ENCODE measurements at places on chromosomes 13 and 19.

DNA sequence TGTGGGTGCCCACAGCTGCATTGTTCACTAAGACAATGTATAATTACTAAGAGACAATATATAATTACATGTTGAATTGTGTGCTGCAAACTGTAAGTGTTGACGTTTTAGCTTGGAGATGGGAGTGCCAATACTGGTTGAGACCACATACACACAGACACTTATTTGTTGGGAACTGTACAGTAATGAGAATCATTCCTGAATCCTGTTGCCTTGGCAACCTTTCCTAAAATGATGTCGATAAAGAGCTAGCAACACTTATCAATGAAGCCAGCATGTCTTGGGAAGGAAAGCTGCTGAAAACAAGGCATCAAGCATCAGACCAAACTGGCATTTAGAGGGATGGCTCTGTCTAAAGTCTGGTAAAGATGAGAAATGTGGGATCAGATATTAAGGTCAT, 51.3 kb downstream of the PCDH8 start:
- DNase-seq = no peak

DNA sequence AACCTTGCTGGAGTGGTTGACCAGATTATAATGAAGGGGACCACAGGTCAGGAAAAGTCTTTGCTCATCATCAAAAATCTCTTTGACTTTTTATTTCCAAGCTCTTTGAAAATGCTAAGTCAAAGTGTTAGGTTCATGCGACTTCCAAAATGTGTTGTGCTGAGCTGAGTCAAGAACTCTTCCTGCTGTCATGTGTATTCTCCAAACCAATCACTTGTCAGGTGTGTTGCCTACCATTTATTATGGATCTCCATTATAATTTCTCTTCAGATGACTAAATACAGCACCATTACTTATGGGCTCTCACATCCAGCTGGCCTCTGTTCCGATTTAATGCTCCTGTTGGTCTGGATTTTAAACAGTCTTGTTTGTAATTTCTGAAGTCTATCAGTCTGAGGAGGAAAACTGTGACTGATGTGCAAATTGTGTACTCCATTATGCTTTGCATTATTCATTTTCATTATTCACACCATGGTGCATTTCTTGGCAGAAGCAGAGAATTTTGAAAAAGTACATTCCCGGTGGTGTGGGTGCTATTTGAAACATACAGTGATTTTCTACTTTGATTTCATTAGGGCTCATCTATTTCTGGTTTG, 562.5 kb downstream of the LMO7 start:
- no peak for DNase-seq

DNA sequence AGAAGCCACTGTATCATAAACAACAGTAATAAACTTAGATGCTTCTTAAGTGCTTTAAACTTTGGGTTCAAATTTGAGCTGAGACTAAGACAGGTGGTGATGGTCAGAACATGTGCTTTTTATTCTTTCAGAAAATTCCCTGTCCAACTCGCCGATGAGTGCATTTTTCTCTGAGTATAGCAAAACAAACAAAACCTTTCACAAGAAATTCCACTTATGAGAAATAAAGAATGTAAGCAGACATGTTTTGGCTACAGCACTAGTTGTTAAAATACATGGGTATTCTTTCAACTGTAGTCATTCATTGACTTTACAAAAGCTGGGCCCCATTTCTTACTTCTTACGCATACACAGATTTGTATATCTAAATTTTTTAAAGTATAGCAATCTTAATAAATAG, 125.6 kb downstream of the SPRY2 start:
- no peak for DNase-seq

DNA sequence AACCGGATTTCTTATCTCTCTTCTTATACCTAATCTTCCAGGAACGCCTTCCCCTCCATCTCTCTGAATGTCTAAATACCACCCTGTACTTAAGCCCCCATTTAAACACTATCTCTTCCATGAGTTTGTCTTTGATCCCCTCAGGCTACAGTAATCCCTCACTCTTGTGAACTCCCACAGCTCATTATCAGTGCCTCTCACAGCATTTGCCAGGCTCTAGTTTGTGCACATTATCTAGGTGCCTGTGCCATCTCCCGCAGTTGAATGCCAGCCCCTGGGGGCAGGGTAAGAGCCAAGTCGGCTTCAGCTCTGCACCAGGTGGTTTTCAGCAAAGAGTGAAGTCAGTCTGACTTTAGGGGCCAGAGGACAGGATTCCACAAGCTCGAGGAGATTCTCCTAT, 71.4 kb downstream of the FREM2 start:
- DNase-seq = no peak

DNA sequence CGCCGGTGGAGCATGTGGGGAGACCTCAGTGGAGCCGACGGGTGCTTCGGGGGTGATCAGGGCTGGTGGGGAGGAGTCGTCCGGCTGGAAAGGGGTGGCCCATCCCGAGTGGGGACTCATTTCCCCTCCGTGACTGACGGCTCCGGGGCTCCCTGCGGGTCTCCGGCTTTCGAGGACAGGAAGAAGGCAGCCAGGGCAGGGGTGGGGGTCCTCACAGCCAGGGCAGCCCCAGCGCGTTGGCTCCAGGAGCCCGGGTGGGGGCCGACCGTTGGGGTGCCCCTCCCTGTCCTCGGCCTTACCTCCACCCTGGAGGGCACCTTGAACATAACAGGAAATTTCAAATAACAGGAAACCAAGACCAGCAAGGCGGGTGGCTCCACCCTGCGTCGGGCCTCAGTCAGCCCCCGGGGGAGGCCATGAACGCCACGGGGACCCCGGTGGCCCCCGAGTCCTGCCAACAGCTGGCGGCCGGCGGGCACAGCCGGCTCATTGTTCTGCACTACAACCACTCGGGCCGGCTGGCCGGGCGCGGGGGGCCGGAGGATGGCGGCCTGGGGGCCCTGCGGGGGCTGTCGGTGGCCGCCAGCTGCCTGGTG, at the start of gene S1PR4:
Gene S1PR4 (plus strand): TSS at position 393 of the 596 bp plus-strand sequence. CDS start 24 bp downstream, at position 417.
- DNase-seq = peak; percentile 47

DNA sequence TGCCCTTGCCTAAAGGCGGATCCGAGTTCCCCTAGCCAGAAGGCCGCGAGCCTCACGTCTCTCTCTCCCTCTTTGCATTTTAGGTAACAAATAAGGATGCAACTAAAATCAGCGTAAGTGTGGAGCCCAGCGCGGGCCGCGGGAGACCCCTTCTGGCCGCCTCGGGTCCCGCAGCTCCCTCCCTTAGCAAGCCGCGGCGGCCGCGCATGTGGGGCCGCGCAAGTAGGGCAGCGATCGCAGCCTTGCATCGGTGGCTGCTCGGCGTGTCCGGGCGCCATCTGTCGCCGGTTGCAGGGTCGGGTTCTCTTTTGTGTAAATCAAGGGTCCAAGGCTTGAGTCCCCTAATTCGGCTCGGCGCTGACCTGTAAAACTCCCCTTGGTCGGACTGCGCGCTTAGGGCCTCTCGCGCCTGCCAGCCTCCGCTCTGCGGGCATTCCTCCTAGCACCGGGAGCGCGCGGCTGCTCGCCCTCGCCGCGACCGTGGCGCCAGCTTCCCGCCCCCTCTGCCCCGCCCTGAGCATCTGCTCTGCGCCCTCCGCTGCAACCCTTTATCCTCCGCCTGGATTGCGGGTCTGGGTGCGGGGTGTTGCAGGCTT, 2.7 kb downstream of the VSTM2B start:
- peak; percentile 16 for DNase-seq

- no peak for DNase-seq
Observed at GRCh38 chr13:110318920-110319319, 11.8 kb downstream of the COL4A2 start.

- no peak for DNase-seq
Observed at GRCh38 chr13:54029720-54030119, 1001.1 kb downstream of the OLFM4 start.

- no peak for DNase-seq
Observed at GRCh38 chr19:50465986-50466705, 10.2 kb upstream of the EMC10 start.

GRCh38 chr19:10419200-10419645, 1.1 kb upstream of the PDE4A start:
- DNase-seq = no peak

GRCh38 chr19:58196901-58197616, 14.2 kb downstream of the ZNF274 start:
- no peak for DNase-seq

GRCh38 chr19:48631225-48631624, 6.0 kb downstream of the DBP start:
- DNase-seq = no peak

DNA sequence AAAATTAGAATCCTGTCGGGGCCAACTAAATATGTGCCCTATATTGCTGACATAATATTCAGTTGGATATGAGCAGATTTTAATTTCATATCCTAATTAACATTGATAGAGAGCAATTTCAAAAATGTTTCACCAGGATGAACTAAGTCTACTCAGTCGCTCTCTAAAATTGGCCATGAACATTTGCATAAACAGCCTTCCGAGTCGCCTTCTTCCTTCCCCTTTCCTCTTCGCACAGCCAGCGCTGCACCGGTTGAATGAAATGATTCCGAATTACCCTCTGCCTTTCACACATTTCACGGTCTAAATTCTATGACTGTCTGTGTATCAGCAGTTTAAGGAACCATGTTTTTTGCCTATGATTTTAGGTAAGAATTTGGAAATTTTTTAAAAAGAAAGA, 413.7 kb downstream of the LIG4 start:
- no peak for DNase-seq

Data from T-helper 2 cell (primary cell).